ENCODE measurements at places on chromosomes 11 and 22.
A peak's percentile ranks its signal among the peaks of the same experiment; 100 is the strongest.

DNA sequence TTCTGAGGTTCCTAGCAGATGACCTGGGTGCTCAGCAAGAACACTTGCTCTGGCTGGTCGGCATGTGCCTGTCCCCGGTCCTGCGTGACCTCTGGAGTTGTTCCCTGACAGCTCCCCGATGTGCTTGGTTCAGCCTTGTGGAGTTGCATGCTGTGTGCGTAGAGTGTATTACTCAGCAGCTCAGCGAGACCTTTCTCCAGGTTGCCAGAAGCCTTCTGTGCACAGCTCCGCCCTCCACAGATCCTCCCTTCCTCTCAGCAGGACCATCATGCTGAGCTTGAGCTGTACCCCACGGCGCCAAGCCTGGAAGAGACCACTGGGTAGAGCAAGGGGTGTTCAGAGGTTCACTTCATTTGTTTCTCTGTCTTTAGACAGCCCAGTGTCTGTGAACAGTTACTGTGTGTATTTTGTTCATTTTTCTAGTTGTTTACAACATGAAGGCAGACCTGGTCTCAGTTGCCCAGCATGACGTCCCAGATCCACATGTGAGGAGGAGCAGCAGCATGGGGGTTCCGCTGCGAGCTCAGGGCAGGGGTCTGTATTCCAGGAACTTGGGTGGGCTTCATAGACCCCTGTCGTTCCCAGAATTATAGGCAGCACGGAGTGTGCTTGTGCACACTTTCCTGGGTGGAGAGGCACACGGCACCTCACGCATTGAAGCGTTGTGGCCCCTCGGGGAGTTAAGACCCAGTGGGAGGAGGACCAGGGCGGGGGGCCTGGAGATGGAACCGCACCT, 148.6 kb downstream of the IGLL1 start:
- DNase-seq = peak; percentile 21

- DNase-seq = no peak
Measured at GRCh38 chr11:22477312-22477711, 139.1 kb downstream of the SLC17A6 start.

DNA sequence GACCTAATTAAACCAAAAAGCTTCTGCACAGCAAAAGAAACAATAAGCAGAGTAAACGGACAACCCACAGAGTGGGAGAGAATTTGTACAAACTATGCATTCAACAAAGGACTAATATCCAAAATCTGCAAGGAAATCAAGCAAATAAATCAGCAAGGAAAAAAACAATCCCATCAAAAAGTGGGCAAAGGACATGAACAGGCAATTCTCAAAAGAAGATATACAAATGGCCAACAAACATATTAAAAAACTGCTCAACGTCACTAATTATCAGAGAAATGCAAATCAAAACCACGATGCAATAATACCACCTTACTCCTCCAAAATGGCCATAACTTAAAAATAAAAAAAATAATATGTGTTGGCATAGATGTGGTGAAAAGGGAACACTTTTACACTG, 5.2 kb downstream of the PLAAT5 start:
- DNase-seq = no peak

DNA sequence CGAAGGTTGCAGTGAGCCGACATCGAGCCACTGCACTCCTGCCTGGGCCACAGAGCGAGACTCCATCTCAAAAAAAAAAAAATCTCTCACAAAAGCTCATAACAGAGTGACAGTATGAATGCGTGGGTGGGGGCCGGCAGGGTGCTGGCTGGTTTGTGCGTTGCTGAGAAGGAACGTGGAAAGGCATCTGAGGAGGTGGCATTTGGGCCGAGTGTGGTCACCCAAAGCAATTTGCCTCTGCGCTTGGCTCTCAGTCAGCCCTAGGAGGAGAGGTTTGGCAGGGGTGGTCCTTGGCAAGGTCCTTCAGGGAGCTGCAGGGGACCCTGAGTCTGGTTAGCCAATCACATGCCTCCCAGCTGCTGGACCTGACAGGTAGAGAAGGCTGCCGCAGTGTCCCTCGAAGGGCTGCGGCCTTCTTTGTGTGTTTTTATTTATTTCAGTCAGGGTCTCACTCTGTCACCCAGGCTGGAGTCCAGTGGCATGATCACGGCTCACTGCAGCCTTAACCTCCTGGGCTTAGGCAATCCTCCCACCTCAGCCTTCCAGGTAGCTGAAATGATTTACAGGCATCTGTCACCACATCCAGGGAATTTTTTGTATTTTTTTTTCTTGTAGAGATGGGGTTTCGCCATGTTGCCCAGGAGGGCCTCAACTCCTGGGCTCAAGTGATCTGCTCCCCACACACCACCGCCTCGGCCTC, 23.5 kb upstream of the OSBPL5 start:
- DNase-seq = no peak

GRCh38 chr11:2706321-2706720, 6.5 kb upstream of the KCNQ1OT1 start:
- DNase-seq = no peak

GRCh38 chr11:79396001-79396400, 44.8 kb downstream of the TENM4 start:
- no peak for DNase-seq

DNA sequence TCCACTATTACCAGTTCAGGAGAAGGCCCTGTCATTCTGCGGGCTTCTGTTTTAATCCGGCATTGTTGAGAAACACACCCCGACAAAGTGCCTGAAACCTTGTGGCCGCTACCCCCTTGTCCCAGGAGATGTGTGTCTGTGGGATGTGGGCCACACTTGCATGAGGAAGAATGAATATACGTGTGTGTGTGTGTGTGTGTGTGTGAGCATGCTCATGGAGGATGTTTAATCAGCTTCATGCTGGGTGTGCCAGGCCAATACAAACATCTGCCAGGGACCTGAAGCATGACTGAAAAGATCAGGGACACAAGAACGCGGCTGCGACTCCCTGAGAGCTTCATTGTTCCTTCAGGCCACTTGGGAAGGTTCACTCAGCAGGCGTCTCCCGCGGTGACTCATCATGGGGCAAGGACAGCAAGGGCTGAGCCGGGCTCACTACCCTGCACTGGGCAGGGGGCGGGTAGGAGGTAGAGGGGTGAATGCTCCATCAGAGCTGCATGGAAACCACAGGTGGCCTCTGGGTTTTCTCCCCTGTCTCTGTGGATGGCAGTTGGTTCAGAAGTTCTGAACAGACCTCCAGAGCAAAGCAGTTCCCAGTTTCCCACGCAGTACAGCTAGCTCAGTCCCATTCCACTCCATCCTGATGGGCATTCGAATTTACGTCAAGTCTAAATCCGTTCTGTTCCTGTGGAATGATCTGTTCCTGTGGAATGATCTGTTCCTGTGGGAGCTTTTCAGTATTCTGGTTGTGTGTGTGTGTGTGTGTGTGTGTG, 7.0 kb upstream of the MALAT1 start:
- DNase-seq = peak; percentile 99

- DNase-seq = no peak
Measured at GRCh38 chr11:71447791-71448256, 369 bp downstream of the DHCR7 start.

DNA sequence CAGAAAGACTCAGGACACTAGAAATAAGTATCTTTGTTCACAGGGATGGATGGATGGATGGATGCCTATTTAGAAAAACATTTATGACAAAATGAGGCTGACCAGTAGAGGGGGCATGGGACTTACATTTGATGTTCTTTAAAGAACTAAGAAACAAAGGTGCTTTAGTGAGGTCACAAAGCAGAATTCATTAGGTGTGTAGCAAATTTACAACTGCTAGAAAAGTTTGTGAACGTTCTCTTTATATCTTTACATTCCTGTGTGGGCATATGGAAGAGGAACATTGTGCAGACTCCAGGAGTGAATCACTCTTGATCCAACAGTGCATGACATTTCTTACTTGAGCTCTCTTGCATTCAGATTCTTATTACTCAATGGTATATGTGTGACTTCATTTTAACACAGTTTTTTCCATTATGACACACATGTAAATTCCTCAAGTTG, 15.8 kb upstream of the SIK2 start:
- DNase-seq = peak; percentile 55

DNA sequence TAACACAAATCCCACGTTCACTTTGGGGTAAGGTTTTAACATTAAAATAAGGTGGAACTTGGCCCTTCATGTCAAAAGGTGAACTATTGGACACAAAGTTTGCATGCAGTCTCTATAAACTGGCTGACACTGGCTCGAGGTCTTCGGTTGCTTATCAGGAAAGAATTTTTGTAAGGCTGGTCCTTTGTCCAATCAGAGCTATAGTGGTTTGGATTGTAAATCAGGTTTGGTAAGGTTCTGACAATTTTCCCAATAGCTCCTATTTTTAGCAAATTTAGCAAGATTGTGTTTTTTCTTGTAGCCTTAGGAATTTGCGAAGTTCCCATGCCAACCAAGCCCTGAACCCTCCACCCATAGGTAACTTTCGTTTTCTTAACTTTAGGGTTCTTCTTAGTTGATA, 17.6 kb upstream of the MED17 start:
- no peak for DNase-seq

DNA sequence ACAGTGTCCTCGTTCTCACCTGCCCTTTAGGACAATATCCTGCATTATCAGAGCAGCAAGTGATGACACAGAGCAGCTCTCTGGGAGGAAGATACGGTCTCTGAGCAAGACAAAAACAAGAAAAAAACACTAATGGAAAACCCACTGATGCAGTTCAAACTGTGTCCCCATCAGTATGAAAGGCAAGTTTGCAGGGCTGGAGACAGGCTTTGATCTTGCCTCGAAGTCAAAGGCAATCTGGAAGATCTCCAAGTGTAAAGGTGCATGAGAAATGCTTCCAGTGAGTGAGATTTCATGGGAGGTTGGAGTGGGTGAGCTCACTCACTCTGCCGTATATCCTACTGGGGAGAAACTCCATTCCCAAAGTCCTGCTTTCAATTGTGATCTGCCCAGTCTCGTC, 157.5 kb downstream of the KIRREL3 start:
- DNase-seq = no peak

GRCh38 chr22:50058906-50059880, 1.1 kb upstream of the TTLL8 start:
- DNase-seq = no peak

Data from NCI-H146 (cell line).